ENCODE measurements at places on chromosomes 2 and 18.

- DNase-seq = no peak
Measured at GRCh38 chr18:26468931-26469340, 79.4 kb downstream of the KCTD1 start.

- DNase-seq = no peak
Measured at GRCh38 chr2:196309691-196310090, 138.3 kb upstream of the STK17B start.

DNA sequence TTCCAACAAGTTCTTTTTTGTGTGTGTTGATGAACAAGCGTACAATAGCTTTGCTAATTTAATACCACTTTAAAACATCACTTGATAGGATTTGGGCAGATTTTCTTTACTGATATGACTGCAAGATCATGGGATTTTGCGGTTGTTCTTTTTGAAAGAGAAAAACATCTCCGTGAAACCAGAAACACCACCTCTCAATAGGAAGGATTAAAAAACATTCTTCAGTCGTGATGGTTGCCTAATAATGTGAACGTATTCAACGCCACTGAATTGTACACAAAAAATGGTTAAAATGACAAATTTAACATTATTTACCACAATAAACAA is 19.3 kb downstream of the RBMS1 start:
- DNase-seq = no peak

GRCh38 chr2:109702250-109702985 is 88.3 kb downstream of the SOWAHC start:
- no peak for DNase-seq

DNA sequence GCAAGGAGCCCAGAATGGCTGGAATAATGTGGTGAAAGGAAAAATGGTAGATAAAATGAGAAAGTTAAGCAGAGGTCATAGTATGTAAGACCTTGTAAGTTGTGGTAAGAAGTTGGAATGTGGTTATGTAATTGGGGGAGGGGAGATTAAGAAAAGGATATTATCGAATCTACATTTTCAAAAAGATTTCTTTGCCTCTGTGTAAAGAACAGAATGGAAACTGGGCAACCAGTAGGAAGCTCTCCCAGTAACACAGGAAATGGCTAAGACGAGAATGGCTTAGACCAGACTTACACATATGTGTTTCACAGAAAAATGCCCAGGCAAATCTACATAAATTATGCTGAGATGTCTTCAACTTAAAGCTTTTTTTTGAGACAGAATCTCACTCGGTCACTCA is 13.2 kb downstream of the MEMO1 start:
- DNase-seq = no peak

GRCh38 chr2:37471994-37472393 is 127.6 kb downstream of the QPCT start:
- DNase-seq = no peak

DNA sequence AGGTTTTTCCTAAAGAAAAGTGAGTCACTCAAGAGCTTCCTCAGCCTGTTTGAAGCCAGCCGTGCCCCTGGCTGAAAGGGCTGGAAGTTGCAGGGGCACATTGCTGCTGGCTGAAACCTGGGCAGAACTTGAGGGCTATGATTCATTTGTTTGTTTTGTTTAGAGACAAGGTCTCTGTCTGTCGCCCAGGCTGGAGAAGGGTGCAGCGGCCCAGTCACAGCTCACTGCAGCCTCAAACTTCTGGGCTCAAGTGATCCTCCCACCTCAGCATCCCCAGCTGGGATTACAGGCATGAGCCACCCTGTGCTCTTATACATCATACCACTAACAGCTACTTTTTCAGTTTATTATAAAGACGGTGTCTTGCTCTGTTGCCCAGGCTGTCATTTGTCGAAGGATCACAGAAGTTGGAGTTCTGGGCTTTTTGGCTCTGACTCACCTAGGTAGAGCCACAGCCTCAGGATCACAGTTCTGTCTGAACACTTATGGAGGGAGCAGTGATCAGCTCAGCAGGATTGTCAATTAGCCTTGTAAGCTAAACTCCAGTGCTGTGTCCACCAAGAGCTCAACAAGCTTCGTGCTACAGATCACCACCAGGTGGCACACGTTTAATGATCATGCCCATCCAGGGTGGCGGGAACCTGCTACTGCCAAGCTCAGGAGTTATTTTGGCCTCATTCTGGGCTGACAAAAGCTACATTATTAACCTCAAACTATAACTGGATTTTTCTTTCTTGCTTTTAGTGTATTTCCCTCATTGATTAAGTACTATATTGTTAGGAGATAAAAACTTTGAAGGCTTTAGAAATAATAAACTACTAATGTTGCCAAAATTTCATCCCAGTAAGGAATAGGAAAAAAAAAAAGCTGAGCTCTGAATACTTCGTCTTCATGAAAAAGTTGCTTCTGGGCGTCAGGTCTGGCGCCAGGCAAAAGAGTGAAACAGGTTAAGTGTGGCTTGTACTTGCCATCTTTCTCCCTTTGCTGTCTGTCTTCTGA is 57.9 kb downstream of the ARHGEF33 start:
- DNase-seq = peak; percentile 69

DNA sequence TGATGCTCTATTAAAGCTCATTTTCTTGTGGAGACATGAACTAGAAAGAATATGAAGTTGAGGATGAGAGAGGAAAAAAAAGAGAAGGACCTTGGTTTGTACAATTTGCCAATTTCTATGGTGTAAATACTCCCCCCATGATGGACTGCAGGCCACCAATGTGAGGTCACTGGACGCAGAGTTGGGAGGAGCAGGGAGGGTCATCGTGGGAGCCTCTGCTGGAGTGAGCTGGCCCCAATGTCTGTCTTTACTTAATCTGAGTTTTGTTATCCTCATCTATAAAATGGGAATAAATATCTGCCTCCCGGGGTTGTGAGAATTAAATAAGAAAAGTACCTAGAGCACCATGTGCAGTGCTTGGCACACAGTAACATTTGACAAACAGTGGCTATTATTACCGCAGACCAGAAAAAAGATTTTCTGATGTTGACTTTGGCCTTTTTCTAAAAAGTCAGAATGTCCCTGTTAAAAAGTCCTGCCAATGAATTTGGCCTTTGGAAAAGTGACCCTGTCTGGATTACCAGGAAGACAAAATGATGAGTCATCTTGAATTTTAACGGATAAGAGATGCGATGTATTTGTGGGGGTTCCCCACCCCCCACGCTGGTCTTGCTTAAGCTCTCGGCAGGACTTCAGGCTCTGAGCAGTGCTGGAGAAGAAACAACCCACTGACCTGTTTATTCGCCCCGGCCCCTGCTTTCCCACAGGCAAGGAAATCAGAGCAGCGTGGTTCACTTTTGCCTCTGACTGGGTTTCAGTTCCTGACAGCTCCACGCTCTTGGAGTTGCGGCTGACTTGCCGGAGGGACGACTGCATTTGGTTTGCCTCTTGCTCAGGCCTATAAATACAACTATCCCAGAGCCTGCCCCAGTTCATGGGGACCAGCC is 50.3 kb upstream of the FOSL2 start:
- DNase-seq = peak; percentile 87

Measured in left cardiac atrium (tissue), 4 donors.